Type B pancreatic cell (in vitro differentiated cells): ENCODE measurements at places on chromosomes 5 and 9.
A peak's percentile ranks its signal among the peaks of the same experiment; 100 is the strongest.

GRCh38 chr9:110752766-110753165 is 84.2 kb downstream of the MUSK start:
- DNase-seq, result no peak

GRCh38 chr9:73026375-73026774 is 73.5 kb upstream of the ALDH1A1 start:
- DNase-seq, result no peak

DNA sequence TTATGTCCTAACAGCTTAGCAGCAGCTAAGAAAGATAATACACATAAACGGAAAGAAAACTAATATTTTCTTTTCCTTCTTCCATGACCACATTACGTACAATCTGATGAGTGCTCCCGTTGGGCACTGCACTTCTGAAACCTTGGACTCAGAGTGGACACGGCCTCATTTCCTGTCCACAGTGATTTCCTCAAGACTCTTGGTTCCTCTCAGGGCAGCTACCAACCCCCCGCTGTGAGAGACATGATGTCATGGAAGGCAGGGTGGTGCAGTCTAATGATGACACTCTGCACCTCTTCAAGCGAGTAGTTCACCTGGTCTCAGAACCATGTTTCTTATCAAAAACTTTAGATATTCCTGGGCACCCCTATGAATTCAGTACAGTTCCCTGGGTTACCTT is 68.7 kb upstream of the CTSL start:
- DNase-seq, result peak; percentile 57

GRCh38 chr9:137645211-137645610 is 26.4 kb downstream of the EHMT1 start:
- no peak for DNase-seq

GRCh38 chr9:126389992-126390391 is 63.4 kb downstream of the MVB12B start:
- DNase-seq, result no peak

DNA sequence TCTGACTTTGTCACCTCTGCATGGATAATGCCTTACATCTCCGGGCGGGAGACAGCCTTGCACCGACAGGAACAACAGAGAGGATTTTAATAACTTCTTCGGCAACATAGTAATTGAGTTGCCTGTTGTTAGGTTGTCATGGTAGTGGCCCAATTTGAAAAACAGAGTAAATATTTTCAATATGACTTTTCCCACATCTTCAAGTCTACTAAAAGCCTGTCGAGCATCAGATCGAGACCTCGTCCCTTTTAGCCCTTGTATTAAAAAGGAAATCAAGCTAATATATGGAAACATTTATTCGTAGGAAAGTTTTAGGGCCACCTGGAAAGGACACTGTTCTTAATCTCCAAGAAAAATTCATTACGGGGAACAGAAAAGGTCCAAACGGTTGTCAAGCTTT is 70.8 kb upstream of the FCN2 start:
- DNase-seq, result no peak

GRCh38 chr9:121498487-121499176 is 1.0 kb downstream of the GGTA1 start:
- DNase-seq, result no peak

GRCh38 chr9:107286057-107286456 is 3.0 kb downstream of the RAD23B start:
- no peak for DNase-seq

DNA sequence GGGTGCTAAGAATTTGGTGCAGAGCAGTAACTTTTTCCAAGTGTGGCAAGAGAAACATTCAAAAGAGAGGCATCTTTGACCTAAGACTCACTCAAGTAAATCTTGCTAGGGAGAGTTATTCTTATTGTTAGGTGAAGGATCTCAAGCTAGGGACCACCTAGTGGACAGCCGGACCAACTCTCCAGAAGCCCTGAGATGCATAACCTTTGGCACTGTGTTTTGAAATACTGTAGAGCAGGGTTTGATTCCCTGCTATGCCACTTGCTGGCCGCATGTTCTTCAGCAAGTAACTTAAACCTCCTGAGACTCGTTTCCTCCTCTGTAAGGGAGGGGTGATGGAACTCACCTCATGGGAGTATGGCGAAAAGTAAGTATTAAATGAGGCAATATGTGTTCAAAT is 336.1 kb upstream of the ADAMTSL1 start:
- DNase-seq, result no peak

DNA sequence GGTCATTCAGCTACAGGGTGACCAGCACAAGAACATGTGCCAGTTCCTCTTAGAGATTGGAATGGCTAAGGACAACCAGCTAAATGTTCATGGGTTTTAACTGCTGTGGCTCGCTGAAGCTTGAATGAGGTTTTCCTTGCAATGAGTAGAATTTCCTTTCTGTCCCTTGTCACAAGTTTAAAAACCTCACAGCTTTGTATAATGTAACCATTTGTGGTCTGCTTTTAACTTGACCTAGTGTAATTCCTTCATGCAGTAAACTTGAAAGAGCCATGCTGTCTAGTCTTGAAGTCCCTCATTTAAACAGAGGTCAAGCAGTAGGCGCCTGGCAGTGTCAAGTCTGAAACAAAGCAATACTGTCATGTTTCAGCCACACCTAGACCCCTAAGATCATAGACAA is 181.3 kb upstream of the DMRT1 start:
- no peak for DNase-seq

- no peak for DNase-seq
Observed at GRCh38 chr5:28543473-28544098, 1505.2 kb upstream of the CDH9 start.

GRCh38 chr9:131001021-131001420 is 8.0 kb upstream of the LAMC3 start:
- no peak for DNase-seq

DNA sequence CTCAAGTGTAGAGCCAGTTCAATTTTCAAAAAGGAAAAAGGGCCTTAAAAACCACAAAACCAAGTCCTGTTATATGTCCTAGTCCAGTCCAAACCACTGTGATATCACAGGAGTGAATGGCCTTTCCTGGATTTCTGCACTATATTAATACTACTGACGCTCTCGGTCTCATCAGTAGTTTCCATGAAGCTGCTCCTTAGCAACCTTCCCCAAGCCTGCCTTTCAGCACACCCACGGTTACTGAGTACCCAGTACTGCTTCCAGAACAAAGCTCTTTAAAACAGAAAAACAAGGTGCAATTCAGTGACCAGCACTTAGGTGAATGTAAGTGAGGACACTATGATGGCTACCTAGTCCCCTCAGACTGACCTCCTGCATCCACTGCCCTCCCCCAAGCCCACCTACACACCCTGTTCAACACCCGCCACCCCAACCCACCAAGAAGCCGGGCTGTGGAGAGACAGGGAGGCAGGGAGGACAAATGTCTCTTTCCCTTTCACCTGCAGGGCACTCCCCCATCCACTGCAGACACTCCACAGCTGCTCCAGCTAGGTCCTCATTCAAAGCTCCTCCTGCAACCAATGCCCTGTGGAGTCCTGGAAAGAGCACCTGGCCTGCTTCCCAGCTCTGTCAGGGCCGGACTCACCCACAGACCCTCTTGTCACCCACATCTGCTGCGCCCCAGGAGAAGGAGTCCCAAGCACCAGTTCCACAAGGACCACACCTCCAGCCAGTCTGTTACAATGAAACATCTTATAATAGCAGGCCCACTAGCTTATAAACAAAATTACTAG is 25.9 kb downstream of the PSMB7 start:
- DNase-seq, result no peak

DNA sequence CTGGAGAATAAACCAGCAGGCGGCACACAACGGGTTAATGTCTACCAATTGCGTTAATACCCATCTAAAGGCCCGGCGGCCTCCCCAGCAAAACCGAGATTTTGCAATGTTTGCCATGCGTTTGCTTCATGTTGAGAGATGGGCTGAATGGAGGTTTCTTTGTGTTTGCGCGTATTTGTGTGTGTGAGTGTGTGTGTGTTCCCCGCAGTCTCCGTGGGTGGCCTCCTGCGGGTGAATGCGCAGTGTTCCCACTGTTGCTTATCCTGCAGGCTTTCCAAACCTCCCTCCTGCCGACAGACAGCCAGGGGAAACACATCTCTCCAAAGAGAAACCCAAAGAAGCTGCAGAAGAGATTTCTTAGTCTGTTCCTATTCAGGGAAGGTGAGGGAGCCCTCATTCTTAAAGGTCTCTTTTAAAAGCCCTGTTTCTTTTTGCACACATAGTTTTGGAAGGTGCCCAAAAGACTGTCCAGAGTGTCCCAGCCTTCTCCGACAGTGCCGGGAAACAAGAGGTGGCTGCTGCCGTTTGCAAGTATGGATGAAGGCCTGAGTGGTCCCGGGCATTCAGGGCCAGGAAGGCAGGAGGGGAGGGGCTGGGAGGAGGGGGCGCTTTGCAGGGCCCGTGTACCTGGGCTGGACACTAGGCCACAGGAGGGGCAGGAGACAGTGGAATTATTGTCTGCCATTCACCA is 103.8 kb upstream of the ERCC6L2 start:
- no peak for DNase-seq

- DNase-seq, result no peak
Observed at GRCh38 chr9:136429075-136429628, 10.5 kb downstream of the INPP5E start.

DNA sequence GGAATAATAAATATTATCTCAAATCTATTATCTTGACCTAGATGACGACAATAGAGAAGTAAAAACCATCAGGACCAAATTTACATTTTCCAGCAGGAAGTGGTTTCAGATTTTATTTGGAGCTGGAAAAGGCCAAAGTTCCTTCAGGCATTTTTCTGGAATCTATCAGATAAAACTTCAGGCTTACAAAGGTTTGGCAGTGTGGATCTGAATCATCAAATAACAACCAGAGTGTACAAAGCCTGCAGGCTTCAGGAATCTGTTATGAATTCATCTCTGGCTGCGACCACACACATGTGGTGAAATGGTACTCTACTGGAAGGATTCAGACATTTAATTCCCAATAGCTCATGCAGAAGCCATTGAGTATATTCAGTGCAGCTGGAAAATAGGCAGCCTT is 726.4 kb upstream of the GRAMD2B start:
- DNase-seq, result no peak

- no peak for DNase-seq
Observed at GRCh38 chr9:15304632-15305031, 2.4 kb downstream of the TTC39B start.

DNA sequence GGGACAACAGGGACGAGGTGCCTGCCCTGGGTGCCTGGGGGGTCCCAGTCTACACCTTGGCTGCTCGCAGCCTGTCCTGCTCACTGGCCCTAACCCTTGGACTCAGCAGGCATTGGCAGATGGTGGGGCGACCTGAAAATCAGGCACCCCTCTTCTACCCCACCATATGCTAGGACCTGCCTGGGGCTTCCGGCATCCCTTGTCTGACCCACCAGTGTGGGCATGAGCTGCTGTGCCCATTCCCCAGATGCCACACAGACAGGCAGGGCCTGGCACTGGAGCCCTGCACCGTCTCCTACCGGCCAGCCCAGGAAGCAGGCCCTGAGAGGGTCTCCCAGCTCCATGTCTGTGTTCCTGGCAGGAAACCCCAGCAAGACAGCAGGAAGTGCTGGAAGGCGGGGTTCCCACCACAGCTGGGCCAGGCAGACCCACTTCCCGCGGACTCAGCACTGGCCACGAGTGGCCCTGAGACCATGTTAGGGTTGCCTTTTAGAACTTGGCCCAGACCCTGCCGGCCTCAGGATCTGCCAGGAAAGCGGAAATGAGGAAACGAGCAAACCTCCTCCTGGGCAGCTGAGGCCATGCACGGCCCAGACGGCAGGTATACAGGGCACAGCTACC is 3.1 kb downstream of the NINJ1 start:
- peak; percentile 66 for DNase-seq

- no peak for DNase-seq
Observed at GRCh38 chr5:169595172-169595820, 11.7 kb downstream of the SPDL1 start.

DNA sequence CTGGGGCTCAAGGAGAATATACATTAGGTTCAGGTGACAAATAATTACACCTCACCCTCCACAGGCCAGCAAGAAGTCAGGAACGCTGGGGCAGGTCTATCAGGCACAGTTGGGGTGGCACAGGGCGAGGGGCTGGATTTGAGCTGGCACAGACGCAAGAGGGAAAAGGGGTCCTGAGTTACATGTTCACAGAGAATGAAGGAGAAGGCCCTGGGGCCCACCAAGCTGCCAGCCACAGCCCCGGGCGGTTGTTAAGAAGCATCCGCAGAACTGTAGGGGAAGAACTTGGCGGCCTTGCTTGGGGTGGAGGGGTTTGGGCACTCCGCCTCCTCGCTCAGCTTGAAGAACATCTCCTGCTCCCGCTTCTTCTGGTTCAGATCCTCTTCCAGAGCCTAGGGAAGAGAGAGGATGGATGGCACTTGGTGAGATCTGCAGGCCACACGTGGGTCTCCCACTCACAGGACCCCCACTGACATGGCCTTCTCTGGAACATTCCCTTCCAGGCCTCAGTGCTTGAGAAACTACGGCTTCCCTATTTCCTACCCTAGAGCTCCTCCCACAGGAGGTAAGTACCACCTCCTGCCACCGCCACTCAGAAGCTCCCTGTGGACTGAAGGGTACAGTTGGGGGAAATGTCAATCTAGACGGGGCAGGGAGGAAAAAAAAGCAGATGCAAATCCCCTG is 38.3 kb upstream of the FBXW11 start:
- DNase-seq, result no peak

GRCh38 chr9:5949103-5949699 is 58.5 kb downstream of the MLANA start:
- DNase-seq, result no peak

- DNase-seq, result no peak
Observed at GRCh38 chr9:103757062-103757461, 337.0 kb upstream of the SMC2 start.

DNA sequence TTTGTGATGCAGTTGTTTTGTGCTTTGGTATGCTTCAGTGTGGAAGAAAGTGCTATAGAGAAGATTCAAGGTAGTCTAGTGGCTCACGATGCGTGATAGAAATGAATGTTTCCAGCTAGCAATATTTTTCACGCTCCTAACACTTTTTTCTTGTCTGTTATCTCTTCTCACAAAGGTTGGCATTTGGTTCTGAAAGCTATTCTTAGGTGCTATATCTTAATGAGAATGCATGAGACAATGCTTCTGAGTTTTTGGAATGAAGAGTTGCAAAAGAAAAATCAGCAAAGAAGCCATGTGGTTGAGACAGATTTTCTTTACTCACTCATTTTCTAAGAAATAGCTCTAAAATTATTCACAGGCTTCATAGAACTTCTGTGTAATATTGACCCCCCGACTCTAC is 122.6 kb downstream of the PDE8B start:
- DNase-seq, result no peak

- DNase-seq, result no peak
Observed at GRCh38 chr5:40235471-40236400, 444.0 kb upstream of the PTGER4 start.

DNA sequence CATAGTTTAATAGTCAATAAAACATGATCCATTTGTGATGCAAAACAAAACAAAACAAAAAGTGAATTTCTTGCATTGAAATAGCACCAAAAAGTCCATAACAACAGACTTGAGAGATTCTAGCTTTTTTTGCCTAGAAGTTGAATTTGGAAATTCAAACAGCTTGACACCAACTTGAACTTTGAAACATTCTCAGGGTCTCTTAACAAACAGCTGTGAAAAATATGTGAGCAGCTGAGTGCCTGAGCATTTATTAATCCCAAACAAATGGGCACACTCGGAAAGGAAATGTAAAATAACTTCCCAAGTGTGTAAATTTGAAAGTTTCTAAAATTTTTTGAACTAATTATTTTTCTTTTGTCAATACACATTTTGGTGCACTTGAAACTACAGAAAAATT is 56.0 kb upstream of the HMHB1 start:
- no peak for DNase-seq
